NCI-H748 treated with DMSO at 0.1 percent for 48 hours (cell line): ENCODE measurements at places on chromosomes 1 and 21.

GRCh38 chr1:17558954-17559614 is 19.6 kb downstream of the ARHGEF10L start:
- DNase-seq, result no peak

DNA sequence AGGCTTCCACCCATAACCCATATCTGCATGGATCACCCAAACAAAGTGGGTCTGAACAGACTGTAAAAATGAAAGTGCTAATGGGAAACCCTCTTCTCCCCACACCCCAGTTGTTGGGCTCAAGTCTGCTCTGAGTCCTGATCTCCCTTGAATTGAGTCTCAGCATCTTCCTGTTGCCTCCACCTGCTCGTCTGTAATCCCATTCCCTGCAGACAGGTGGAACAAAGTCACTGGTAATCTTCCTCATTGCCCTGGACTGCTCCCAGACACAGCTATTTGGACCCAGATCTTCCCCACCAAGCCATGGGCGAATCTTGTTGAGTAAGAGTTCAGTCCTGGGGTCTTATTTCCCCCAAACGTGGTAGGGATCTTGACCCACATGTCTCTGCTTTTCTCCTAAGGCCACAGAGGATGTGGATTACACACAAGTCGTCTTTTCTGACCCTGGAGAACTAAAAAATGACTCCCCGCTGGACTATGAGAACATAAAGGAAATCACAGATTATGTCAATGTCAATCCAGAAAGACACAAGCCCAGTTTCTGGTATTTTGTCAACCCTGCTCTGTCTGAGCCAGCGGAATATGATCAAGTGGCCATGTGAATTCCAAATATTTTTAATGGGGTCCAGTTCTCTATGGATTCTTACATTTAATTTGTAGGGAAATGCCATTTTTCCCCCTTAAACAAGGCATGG is 15.7 kb downstream of the AVPR1B start:
- DNase-seq, result no peak

DNA sequence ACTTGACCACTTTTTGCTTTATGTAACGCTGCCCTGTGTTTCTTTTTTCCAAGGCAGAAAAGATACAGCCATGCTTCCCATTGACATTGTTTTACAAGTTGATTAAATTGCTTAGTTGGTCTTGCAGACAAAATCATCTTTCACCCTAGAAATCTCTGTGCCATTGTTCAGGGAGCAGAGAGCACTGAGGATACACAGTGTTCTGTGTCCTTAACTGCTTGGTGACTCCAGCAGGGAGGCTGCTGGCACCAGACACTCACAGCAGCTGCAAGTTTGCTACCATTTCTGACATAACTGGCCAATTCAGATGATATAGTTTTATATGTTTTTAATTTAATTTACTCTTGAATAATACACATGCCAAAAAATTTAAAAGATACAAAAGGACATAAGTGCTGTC is 118.7 kb downstream of the RGS2 start:
- no peak for DNase-seq

DNA sequence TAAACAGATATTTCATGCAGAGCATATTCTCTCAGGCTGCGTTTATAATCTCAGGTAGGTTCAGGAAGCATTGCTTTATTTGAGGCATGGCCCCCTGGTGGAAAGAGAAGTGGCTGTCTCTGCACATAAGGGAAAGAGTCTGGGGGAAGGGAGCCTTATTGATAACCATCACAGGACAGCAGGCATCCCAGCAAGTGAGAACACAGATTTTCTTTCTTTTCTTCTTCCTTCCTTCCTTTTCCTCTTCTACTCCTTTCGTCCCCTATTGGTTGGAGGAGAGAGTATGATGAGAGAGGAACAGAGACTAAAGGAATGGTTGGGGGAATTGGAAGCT is 21.9 kb downstream of the TSNAX start:
- no peak for DNase-seq

- DNase-seq, result no peak
Measured at GRCh38 chr1:14476170-14476955, 122.1 kb upstream of the KAZN start.

- DNase-seq, result no peak
Measured at GRCh38 chr1:77350012-77350770, 68.4 kb downstream of the AK5 start.

DNA sequence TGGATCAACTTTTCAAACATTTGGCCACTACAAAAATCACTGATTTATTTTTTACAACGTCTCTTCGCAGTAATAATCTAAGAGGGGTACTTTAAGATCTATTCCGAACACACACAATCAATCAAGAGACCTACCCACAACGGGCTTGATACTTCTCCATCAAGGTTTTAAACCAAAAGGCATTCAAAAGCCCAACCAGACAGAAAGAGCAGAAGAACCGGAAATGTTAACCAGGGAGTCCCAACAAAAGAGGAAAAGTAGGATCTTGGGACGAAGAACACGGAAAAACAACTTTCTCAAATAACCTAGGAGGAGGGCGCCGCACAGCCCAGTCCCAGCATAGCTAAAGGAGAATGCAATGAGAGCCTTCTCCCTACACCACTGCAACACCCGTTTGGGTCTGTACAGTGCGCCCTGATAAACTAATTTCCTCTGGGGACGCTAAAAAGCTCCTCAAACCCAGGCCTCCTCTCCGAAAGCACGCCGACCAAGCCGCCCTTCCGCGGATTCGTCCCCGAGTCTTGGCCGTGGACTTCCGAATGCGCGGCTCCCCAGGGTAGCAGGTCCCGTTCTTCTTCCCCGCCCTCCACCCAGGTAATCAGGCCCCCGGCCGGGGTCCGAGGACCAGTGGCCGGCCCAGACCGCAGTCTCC is 623 bp downstream of the RPL22 start:
- DNase-seq, result no peak

DNA sequence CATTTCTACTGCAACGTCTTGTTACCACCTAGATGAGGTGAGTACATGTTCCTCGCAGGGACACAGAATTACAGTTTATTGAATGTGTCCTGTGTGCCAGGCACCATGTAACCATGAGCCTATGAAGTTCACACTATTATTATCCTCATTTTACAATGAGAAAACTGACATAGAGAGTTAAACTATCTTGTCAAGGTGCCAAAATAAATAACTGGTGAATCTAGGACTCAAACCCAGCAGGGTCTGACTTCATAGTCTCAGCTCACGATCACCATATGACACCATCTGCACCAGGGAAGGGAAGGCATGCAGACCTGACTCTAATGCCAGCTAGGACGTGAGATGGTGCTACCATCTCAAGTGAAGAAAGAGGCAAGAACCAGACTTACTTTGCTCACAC is 2.4 kb downstream of the SELE start:
- no peak for DNase-seq

DNA sequence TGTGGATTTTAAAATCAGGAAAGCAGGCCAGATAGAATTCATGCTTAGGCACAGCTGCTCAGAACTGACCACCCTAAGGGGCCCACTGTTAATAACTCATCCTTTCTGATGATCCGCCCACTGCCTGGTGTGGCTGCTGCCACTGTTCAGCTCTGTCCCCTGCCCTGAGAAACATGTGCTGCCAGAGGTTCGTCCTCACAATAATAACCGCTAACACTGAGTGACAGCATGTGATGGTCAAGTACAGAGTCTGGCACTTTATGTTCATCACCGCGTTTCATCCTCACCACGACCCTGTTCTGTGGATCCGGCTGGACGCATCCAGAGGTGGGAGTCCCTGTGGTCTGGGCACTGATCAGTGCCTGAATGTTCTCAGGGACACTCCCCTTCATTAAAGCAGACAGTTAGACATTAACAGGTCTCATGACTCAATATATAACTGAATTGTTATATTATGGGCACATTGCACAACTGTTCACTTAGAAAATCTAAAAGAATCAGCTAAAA is 108.6 kb downstream of the SIM2 start:
- DNase-seq, result no peak

DNA sequence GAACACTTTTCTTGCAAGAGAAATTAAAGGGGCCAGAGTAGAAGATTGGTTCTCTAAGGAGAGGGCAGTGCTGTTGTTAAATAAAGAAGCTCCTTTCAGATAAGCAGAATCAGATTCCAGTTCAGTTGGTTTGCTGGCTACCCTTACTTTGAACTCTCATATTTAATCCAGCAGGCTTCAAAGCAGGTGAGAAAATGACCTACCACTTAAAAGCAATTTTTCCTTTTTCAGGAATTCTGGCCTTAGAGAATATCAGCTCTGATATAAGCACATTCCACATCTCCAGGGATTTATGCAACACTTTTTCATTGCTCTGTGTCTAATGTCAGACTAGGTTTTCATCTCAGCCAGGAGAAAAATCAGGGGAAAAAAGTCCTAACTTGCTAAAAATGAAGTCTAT is 28.7 kb downstream of the WNT2B start:
- DNase-seq, result no peak

GRCh38 chr1:77484926-77485325 is 197.5 kb downstream of the ZZZ3 start:
- DNase-seq, result no peak

DNA sequence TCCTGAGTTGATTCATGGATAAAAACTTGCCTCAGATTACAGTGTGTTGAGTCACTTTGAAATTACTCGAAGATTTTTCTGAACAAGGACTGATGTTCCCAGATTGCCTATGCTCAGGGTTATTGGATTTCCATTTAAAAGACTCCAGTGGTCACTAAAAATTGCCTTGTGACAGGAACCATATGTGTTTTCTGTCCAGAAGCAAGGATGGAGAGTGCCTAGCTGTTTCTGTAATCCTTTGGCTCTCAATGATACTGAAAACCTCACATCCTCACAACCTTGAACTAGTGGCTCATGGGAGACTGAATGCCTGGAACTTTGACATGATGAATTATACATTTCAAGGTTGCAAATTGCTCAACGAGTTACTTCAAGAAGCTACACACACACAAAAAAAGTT is 1271.8 kb downstream of the BRINP3 start:
- DNase-seq, result no peak

- no peak for DNase-seq
Measured at GRCh38 chr1:232984577-232985425, 34.4 kb downstream of the NTPCR start.

DNA sequence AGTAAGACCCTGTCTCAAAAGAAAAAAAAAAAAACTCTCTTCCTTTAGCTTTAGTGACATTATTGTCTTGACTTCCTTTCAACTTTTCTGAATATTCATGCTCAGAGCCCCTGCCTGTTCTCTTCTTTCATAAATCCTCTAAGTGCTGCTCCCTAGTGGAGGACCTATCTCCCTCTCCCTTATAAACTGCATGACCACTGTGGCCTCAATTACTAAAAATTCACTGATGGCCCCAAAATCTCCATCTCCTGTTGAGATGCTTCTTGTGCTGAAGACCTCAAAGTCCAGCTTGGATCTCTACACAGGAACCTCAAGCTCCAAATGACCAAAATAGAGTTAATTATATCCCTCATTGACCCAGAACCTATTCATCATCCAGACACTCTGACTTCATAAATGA is 7.8 kb downstream of the ITLN1 start:
- DNase-seq, result no peak

GRCh38 chr21:32545948-32546441 is 39.3 kb downstream of the TCP10L start:
- no peak for DNase-seq

- no peak for DNase-seq
Measured at GRCh38 chr1:12287869-12288268, 58.0 kb downstream of the VPS13D start.

- DNase-seq, result no peak
Measured at GRCh38 chr1:229815961-229816360, 189.9 kb downstream of the URB2 start.

GRCh38 chr1:57839067-57839466 is 415.2 kb upstream of the DAB1 start:
- no peak for DNase-seq

GRCh38 chr1:16434501-16434900 is 2.7 kb downstream of the SPATA21 start:
- no peak for DNase-seq

- DNase-seq, result no peak
Measured at GRCh38 chr1:23020706-23021405, 1.6 kb downstream of the KDM1A start.

GRCh38 chr1:189787201-189787600 is 690.5 kb downstream of the BRINP3 start:
- no peak for DNase-seq

- no peak for DNase-seq
Measured at GRCh38 chr21:26810676-26811415, 34.4 kb downstream of the ADAMTS1 start.

GRCh38 chr1:177069490-177069889 is 95.0 kb downstream of the ASTN1 start:
- DNase-seq, result no peak

- no peak for DNase-seq
Measured at GRCh38 chr1:231420959-231421545, 1.0 kb downstream of the EGLN1 start.

GRCh38 chr1:43687301-43688108 is 19.8 kb upstream of the ST3GAL3 start:
- DNase-seq, result no peak

- no peak for DNase-seq
Measured at GRCh38 chr1:236207569-236207968, 65.2 kb downstream of the GPR137B start.

DNA sequence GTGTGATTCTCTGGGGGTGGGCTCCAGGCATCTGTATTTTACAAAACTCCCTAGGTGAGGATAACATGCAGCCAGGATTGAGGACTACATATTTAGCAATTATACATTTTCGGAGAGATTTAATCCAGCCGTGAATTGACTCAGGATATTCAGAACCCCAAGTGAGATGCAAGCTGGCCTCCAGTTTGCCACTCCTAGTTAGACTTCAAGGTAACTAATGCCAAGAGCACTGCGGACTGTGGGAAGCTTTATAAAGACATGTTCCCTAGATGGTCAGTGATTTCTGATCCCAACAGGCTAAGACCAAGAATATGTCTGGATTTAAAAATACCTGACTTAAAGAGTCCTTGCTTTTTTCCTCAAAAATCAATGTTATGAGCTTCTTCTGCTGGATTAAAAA is 308.5 kb downstream of the NTNG1 start:
- no peak for DNase-seq

DNA sequence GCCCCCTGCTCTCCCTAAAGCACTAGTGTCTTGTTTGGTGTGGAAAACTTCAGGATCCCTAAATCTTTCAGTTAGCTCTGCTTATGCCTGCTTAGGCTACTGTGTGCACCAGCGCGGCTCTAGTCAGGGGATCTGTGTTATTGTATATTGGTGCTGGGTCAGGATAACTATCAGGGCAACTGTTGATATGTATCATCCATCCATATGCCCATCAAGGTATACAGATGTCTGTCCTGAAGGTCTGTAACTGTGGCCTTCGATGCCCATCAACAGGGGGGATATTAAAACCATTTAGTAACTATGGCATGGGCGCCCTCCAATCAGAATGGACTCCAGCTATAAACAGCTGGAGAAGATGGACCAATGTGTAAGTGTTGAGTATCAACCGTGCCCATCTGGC is 12.4 kb downstream of the NT5C1A start:
- DNase-seq, result no peak
